ENCODE measurements at places on chromosomes 4 and X.

DNA sequence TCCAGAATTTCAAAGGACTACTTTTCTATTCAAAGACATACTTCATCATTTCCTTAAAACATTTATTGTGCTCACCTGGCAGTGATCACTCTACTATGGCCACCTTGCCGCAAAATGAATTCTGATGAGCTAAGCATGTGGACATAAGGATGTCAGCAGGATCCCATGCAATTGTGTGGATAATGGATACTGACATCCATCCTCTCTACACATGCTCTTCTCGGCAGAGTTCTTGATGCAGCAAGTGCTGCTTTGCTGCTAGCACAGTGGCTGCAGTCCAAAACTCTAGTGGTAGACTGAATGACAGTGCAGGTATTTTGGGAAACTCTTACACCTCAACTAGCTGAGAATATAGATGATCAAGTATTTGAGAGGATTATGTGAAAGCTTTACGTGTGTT is 168.0 kb downstream of the BANK1 start:
- DNase-seq, result no peak

DNA sequence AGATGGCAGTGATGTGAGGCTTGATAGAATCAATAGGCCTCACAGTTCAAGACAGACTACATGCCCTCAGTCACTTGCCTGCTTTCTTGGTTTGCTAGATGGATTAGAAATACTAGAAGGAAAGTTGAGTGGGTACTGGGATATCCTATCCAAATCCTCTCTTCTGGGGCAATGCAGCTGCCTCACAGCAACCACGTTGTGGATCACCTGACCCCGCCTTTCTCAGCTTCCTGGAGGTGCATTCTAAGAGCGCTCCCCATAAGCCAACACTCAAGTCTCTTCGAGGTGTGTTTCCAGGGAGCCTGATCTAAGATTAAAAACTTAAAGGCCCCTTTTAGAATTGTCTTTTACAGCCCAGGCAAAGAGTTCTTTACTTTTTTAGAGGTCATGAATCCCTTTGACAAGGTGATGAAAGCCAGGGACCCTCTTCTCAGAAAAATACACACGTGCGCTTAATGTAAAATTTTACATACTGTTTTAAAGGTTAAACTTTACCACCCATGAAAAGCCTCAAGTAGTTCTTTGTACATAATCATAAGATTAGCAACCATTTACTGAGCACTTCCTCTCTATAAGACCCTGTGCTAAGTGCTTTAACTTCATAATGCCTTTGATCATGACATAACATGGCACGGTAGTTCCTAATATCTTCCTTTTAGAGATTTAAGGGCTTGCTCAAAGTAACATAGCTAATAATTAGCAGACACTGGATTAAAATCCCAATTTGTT is 840 bp upstream of the RPL34 start:
- no peak for DNase-seq

DNA sequence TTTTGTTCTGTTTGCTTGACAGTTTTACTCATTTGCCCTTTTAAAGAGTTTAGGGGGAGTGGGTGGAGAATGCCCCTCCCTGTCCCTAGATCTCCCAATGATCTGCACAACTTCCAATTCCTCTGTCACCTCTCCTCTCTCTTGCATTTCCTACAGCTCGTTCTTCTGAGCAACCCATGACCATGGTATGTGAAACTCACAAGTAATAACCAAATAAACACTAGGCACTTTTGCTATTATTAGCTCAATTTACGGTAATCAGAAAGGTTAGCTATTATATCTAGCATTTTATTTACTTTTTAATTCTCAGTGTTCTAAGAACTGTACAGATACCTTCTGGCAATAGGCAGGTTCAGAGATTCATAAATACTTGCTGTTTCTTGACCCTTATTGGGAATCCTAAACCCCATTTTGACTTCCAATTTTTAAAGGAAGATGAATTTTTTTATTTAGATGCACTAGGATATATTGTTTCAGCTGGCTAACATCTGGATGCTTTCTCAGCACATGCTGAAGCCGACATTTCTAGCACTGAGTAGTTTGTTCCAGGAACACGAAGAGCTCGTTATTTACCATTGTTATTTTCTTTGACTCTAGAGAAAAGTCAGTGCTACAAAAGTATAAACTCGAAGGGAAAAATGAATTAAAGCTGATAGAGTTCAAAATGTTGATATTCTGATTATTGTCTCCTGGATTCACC is 194.7 kb upstream of the TLL1 start:
- DNase-seq, result no peak

DNA sequence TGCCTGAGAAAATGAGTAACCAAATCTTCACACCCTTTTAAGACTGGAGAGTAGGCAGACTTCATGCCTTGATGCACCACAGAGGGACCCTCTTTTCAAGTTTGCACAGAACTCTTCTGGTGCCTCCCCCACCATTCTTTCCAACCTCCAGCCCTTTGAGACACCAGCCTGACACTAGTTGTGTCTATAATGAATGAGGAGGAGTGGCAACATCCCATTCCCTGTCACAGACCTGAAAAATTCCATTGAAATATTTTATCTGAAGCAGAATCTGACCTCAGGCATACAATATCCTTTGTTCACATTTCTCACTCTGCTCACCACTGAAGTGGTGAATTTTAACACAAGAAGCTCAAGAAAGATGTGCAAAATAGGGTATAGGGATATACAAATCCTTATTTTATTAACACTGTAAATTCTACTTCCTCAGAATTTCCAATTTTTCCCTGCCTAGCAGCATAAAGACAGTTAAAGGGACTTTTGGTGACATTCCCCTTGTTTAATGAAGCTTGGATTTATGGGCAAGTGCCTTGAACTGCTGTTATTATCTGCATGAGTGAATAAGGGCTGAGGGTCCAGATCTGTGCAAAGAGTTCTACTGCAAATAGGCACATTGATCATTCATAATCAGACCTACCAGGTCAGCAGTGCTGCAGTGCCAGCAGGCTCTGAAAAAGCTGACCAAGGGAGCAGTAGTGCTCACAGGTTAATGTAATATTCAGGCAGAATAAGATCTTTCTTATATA is 149.9 kb upstream of the PAQR3 start:
- no peak for DNase-seq

DNA sequence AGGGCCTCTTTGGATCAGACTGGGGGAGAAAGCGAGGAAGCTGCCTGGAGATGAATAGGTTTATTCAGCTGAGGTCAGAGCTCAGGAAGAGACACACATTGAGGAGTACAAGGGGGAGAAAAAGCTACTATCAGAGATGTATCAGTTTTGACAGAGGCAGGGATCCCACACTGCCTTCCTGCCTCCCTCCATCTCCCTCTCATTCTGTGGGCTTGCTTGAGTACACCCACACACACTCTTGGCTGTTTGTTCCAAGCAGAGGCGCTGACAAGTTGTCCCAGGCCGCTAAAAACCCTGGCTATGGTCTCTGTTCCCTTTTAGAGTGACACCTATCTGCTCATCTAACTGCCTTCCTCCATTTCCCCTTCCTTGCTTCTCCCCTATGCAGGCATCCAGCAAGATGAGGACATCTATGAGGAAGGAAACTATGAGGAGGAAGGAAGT is 5.2 kb downstream of the TSPYL2 start:
- DNase-seq, result no peak

- no peak for DNase-seq
Measured at GRCh38 chr4:56619160-56619559, 61.9 kb downstream of the HOPX start.

DNA sequence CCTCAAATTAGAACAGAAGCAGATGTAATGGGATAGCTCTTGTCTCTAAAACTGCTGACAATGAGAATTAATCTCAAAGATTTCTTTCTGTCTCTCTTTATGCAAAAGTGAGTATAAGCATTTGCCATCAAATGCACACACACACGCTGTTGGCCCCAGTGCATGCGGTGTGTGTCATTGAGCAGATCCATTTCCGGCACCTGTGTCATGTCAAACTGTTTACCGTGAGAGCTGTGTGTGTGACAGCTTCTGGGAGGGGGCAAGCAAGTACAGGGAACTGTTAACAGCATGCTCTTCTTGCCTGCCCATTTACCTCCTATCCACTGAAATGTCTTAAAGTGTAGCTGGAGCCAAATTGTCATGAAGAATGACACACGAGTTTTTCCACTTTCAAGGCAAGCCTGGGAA is 297.9 kb upstream of the FAT4 start:
- DNase-seq, result no peak

DNA sequence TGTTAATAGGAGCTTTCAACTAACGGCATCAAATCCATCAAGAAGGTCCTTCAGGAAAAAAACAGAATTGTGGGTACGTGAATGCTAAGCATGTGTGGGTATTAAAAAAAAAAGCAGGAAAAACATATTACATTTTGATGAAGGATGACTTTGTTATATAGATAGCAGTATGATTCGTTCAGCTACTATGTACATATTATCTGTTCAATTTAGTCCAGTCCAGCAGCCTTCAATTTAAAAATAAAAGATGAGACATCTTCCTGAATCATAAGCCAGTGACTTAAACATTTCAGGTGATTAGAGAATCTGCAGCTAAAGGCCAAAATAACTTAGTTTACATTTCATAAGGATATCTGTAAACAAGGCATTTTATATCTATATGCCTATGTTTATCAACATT is 63.4 kb downstream of the LCORL start:
- no peak for DNase-seq

- no peak for DNase-seq
Measured at GRCh38 chrX:16953606-16954211, 7.3 kb downstream of the REPS2 start.
